CD4-positive, alpha-beta T cell treated with Interleukin-4 for 1 hour (primary cell): ENCODE measurements at places on chromosomes 6 and 20.

GRCh38 chr6:90575267-90575666, 11.6 kb downstream of the MAP3K7 start:
- no peak for DNase-seq

GRCh38 chr6:126531840-126532239, 191.9 kb downstream of the CENPW start:
- DNase-seq, result no peak

GRCh38 chr6:24836109-24836508, 37.4 kb upstream of the ARMH2 start:
- DNase-seq, result no peak

GRCh38 chr6:18501663-18502013, 114.5 kb downstream of the RNF144B start:
- DNase-seq, result peak; percentile 8

DNA sequence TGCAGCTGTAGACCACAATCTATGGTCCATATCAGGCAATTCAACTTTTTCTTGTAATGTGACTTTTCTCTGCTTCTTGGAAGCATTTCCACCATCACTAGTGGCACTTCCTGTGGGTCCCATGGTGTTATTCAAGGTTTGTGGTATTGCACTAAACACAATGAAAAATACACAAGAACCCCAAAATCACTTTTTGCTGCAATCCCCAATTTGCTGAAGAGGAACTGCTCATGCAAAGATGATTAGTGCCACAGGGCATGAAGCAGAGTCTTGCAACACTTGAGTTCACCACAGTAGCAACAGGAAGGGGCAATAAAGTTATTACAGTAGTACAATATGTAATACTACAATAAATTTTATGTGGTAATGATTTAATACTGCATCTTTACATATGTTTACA, 16.8 kb upstream of the TAAR1 start:
- DNase-seq, result no peak

DNA sequence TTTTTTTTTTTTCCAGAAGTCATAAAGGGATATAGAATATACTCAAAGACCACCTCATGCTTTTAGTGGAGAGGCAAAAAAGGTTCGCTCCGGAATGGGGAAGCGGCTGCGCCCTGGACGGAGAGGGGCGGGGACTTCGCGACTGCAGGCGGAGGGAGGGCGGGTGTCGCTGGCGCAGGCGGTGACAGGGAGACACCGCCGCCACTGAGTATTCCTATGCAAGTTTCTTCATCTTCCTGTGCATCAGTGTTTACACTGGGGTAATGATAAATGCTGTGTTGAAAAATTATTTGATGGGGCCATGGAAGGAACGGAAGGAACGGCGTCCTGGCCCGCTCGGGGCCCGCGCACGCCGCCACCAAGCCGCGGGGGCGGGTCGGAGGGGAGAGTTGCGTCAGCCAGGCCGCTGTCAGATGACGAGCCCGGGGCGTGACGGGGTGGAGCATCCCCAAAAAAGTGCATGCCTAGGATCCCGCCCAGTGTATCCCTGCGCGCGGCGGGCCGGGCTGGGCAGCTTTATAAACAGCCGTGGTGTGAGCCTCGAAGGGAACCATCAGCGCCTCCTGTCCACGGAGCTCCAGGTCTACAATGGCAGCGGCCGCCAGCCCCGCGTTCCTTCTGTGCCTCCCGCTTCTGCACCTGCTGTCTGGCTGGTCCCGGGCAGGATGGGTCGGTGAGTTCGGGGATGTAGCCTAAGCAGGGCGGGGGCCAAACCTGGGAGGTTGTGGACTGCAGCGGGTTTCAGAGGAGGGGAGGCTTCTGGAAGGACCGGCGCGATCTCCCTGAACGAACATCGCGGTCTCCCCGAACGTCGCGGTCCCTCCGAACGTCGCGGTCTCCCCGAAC, at the start of gene ULBP1:
TSS of gene ULBP1 (plus strand) at position 482 of the 846 bp plus-strand sequence. CDS start at position 589, 107 bp downstream.
- DNase-seq, result peak; percentile 80

GRCh38 chr6:88631830-88632229, 331.6 kb downstream of the RNGTT start:
- DNase-seq, result no peak

DNA sequence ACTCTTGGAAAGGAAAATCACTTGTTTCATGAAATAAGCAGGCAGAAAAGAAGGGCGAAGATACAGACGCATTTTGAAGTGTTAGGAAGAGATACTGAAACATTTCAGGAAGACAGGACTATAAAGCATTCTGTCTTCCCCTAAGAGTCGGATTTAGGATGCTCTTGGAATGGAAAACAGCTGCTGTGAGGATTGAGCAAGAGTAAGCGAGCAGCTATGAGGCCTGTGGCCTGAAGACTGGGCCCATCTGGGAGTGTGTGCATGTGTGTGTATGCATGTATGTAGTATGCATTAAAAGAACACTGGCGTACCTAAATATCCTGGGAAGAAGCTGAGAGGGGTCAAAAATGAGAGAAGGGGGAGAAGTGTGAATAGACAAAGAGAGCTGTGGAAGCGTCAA, 83.6 kb downstream of the SIM1 start:
- no peak for DNase-seq

DNA sequence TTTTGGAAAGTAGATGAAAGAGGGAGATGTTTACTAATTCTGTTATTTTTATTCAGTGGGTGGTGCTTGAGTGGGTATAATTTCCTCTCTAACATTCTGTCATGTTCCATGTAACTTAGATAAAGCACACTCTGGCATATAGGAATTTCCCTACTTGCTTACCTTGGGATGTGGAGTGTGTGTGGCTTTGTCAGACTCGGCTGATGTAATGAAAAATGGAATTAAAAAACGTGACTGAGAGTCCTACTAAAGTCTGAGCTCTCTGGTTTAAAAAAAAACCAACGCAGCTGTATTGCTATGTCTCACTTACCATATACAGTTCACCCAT, 98.3 kb downstream of the JARID2 start:
- DNase-seq, result no peak

DNA sequence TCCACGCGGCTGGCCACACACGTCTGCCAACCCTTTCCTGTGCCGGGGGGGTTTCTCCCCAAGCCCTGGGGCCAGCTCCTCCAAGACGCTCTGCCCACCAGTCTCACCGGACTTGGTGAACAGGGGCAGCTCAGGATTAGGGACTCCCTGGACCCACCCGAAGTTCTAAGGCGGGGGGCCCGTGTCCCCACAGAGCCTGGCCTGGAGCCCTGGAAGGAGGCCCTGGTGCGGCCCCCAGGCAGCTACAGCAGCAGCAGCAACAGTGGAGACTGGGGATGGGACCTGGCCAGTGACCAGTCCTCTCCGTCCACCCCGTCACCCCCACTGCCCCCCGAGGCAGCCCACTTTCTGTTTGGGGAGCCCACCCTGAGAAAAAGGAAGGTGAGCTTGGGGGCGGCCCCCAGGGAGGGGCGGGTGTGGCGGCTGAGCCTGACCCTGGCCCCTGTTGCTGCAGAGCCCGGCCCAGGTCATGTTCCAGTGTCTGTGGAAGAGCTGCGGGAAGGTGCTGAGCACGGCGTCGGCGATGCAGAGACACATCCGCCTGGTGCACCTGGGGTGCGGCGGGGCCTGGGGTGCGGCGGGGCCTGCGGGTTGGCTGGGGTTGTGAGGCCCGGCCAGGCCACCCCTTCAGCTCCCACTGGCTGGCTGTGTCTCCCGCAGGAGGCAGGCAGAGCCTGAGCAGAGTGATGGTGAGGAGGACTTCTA, 2.3 kb downstream of the SLC2A4RG start:
- DNase-seq, result no peak

- peak; percentile 80 for DNase-seq
Observed at GRCh38 chr20:327186-328026, 2.1 kb downstream of the SOX12 start.

DNA sequence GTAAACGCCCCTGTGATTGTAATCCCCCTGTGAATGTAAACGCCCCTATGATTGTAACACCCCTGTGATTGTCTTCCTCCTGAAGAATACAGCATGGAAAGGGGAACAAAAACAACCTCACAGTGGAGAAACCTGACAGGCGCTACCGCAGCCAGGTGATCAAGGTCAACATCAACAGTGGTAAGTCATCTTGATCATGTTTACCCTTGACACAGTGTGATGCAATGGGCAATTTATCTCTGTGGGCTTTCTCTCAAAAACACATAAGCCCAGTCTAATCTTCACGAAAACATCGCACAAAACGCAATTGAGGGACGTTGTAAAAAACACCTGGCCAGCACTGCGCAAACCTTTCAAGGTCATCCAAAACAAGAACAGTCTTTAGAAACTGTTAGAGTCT, 277.2 kb downstream of the PRKN start:
- no peak for DNase-seq

DNA sequence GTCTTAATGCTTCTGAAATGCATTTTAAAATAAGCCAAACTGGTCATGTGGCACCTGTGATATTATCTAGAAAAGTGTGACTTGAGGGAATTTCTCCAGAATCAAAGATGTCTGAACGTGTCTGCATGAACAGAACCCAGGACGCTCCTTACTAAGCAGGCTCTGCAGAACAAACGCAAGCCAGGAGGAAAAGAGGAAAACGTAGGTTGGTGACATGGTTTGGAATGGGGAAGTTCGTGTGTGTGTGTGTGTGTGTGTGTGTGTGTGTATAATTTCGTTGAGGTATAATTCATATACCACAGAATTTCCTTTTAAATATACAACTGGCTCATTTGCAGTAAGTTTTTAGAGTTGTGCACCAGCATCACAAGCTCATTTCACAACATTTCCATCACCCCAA, 200.5 kb upstream of the FOXQ1 start:
- no peak for DNase-seq

DNA sequence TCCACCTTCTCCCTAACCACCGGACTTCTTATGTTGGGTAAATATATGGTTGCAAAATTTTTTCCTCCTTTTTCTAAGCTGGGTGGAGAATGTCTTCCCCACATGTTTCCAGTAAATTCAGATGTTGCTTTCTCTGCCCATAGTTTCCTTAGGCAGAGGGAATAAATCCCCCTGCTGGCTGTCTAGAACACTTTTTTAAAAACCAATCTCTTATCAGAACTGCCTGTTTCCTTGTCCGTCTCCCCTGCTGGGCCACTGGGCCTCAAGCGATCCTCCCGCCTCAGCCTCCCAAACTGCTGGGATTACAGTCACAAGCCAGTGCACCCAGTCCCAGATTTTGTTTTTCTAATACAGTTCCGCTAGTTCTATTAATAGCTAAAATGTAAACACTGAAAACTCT, 9.9 kb upstream of the WFDC2 start:
- DNase-seq, result no peak

GRCh38 chr6:9404351-9405146, 969.2 kb upstream of the SLC35B3 start:
- no peak for DNase-seq

DNA sequence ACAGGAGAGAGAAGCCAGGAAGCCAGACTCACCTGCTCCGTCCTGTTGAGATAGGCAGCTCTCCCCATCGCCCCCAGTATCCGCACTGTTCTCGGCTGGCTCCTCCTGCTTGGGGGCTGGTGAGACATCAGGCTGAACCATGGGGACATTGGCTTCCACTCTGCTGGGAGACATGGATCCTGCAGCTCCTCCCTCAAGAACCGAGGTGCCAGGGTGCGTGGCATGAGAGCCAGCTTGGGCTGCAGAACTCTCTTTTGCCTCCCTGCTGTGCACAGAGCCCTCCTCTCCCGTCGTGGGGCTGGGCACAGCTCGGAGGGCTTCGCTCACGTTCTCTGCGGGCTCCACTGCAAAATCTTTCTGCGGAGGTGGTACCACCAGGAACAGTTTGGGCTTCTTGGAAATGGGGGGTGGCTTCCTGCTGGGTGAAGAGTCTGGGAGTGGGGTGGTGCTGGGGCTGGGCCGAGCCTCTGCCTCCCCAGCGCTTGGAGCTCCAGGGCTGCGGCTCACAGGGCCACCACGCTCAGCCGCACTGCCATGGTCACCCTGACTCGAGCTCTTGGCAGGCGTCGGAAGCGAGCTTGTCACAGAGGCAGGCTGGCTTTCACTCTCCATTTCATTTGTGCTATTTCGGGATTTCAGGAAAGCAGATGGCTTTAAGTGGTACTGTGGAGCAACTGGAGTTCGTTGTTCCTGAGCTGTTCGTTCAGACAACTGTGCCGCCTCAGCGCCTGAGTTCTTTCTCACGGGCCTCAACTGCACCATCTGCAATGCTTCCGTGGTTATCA, 26.5 kb downstream of the HEBP2 start:
- DNase-seq, result no peak

DNA sequence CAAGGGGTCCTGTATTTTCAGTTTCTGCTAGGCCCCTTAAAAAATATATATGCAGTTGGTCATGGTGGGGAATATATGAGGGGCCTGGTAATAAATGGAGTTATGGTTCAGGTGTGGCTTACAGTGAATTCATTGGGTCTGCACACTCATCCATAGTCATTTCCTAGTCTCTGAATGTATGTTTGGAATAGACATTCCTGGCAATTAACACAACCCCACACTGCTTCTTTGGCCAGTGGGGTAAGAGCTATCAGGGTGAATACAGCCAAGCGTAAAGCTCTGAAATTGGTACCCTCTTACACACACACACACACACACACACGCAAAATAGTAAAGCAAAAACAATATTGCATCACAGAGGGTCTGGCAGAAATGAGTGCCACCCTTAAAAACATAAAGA, 56.5 kb downstream of the QRSL1 start:
- no peak for DNase-seq

DNA sequence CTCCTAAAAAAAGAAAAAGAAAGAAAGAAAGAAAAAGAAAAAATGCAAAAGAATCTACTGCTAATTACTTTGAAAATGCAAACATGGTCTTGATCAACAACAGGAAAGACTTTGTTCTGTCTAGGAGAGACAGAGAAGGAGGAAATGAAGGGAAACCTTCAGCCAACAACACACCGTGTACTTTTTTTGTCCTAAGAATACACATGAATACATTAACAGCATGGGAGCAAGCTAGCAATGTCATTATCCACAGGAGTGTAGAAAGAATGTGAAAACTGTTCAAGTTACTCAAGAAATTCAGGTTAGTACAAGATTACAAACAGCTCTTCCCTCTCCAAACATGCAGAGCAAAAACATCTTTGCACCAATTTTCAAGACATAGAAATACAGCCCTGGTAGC, 326.3 kb downstream of the UBE3D start:
- DNase-seq, result no peak

- no peak for DNase-seq
Observed at GRCh38 chr20:4889446-4889845, 111.9 kb downstream of the SLC23A2 start.

DNA sequence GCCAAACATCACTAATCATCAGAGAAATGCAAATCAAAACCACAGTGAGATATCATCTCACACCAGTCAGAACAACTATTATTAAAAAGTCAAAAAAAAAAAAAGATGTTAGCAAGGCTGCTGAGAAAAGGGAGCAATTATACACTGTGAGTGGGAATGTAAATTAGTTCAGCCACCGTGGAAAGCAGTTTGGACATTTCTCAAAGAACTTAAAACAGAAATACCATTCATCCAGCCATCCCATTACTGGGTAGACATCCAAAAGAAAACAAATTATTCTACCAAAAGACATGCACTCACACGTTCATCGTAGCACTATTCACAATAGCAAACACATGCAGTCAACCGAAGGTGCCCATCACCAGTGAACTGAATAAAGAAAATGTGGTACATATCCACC, 213.9 kb downstream of the TTLL2 start:
- DNase-seq, result no peak

- DNase-seq, result no peak
Observed at GRCh38 chr20:38728191-38728781, 4.0 kb downstream of the SLC32A1 start.

GRCh38 chr6:149711711-149712110, 6.2 kb downstream of the LATS1 start:
- no peak for DNase-seq
